GM06990 (cell line): ENCODE measurements at places on chromosomes 11 and 22.

DNA sequence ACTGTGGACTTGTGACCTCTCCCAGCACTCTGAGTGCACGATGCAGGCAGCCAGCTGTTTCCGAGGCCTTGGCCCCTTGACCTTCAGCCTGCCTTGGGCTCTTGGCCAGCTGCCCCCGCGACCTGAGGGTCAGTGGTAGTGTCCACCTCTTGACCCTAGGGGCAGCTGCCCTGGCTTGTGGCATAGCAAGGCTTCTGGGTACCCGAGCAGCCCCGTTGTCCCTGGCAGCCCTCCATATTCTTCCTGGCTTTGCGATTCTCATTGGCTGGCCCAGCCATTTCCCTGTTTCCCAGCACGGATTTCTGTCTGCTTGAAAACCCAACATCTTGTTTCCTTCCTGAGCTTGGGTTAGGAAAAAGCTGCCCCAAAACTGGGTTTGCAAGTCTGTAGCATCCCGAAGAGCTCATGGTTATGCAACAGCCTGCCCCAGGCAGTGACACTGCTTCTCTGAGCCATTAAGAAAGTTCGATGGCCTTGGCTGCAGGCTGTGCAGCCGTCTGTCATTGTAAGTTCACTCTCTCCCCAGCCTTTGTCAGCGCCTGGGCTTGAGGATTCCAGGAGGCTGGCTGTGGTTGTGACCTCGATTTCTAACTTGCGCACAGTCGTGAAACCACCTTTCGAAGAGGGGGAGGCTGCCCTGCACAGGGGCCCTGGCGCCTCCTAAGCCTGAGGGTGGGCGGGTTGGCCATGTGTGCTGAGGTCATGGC is 48.8 kb downstream of the FBLN1 start:
- no peak for DNase-seq

GRCh38 chr11:70126494-70126893 is 48.4 kb downstream of the ANO1 start:
- no peak for DNase-seq

GRCh38 chr22:40637183-40638150 is 948 bp upstream of the MRTFA start:
- no peak for DNase-seq

DNA sequence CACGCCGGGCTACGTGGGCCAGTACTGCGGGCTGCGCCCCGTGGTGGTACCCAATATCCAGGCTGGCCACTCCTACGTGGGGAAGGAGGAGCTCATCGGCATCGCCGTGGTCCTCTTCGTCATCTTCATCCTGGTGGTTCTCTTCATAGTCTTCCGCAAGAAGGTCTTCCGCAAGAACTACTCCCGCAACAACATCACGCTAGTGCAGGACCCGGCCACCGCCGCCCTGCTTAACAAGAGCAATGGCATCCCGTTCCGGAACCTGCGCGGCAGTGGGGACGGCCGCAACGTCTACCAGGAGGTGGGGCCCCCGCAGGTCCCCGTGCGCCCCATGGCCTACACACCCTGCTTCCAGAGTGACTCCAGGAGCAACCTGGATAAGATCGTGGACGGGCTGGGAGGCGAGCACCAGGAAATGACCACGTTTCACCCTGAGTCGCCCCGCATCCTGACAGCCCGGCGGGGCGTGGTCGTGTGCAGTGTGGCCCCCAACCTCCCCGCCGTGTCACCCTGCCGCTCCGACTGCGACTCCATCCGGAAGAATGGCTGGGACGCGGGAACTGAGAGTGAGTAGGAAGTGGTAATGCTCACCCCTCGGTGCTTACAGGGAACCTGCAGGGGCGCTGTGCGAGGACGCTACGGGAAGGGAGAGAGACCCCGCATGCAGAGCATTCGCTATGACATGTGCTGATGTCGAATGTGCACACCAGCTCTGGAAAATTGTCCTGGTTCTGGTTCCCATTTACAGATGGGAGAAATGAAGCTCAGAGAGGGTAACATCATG is 86.4 kb upstream of the MTNR1B start:
- DNase-seq = no peak

GRCh38 chr11:6298605-6299004 is 21.7 kb downstream of the CAVIN3 start:
- DNase-seq = no peak

- DNase-seq = no peak
Observed at GRCh38 chr11:26227301-26227746, 104.6 kb upstream of the ANO3 start.
